ENCODE measurements at places on chromosomes 5 and 9.

GRCh38 chr5:167720259-167720658, 571.2 kb upstream of the WWC1 start:
- no peak for DNase-seq

GRCh38 chr5:39274398-39275085, 55.2 kb upstream of the FYB1 start:
- peak; percentile 40 for DNase-seq

DNA sequence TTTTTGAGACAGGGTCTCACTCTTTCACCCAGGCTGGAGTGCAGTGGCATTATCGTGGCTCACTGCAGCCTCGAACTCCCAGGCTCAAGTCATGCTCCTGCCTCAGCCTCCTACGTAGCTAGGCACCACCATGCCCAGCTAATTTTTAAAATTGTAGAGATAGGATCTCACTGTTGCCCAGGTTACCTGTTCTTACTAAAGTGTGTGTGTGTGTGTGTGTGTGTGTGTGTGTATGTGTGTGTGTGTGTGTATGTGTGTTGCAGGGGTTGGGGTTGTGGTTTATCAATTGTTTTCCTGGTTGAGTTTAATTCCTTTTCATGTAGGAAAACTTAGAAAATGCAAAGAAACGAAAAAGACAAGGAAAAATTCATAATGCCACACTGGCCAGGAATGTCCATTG, 21.8 kb downstream of the RNF44 start:
- no peak for DNase-seq

DNA sequence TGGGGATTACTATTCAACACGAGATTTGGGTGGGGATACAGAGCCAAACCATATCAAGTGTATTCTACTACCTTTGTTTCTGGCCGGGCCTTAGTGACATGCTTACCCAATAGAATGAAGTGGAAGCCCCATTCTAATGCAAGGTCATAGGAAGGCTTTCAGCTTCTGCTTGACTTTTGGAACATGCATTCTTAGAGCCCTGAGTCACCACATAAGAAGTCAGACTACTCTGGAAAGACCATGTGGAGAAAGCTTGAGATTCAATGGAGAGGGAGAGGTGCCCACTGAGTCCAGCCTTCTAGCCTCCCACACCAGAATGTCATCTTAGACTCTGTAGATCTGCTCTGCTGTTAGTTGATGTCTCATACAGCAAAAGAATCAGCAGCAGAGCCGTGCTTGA, 155.7 kb upstream of the FBN2 start:
- DNase-seq, result no peak

DNA sequence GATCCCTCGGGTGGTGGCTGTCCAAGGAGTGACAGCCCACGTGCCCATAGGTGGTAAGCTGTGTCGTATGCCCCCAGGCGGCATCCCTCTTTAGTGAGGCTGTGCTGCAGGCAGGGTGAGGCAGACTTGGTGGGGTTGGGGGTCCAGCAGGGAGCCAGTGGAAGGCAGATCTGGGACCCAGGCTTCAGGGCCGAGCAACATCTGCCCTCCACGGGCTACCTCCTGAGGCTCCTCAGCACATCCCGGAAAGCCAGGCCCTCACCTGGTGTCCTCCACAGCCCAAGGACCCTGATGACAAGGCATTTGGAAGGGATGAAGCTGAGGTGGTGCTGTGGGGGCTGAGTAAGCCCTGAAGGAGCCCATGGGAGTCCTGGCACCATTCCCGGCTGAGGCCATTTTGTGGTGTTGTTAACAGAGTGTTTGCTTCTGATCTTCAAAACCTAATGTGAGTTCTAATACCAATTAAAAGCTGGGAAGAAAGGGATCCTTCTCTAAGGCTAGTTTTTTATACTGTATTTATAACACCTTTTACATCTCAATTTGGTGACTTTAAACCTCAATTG, 295.8 kb upstream of the IRX2 start:
- no peak for DNase-seq

- DNase-seq, result peak; percentile 73
Measured at GRCh38 chr5:30040488-30041118, 1152.9 kb upstream of the CDH6 start.

DNA sequence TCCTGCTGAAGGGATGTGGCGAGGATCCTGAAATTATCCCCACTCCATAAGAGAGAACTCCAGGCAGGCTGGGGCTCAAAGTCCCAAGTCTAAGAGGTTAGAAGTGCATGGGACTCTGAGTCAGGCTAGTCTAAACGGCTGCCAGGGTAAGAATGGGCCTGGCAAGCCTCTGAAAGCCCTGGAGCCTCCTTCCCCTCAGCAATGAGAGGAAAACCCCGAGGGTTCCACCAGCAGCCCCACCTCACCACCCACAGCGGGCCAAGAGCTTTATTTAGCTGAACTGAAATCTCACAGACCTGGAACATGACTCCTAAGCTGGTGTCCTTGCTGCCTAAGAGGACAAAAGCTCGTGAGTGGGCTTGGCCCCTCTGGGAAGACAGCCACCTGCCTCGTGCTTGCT, 135.5 kb downstream of the SEC61B start:
- DNase-seq, result no peak

GRCh38 chr5:17477573-17478265, 20.3 kb upstream of the TAF11L2 start:
- no peak for DNase-seq

DNA sequence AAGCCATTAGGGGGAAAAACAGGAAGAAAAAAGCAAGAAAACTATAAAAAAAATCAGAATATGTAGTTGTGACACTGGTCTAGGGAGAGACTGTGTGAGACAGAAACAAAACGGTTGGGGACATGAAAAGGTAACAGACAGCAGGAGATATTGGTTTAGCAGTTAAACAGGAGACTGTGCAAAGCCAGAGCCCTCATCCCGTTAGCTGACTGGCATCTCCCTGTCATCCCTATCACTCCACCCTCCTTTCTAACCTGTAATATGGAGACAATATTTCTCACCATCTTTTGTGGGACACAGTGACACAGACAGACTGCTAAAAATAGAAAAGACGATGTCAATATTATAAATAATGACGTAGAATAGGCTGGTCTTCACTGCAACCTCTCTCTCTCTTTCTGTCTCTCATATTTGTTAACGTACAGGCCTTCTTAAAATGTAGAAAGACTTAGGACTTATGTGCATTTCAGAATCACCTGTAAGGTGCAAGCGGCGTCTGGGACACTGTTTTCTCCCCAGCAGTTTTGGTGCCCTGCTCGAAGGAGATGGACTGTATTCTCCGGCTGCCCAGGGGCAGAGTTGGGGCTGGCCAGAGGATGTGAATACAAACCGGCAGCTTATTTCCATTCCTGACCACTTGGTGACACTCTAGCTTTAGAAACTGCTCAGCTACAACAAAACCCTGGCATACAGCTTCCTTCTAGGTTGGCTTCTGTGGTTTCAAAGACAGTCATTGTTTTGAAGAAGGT, 190.6 kb downstream of the MAT2B start:
- DNase-seq, result peak; percentile 70

DNA sequence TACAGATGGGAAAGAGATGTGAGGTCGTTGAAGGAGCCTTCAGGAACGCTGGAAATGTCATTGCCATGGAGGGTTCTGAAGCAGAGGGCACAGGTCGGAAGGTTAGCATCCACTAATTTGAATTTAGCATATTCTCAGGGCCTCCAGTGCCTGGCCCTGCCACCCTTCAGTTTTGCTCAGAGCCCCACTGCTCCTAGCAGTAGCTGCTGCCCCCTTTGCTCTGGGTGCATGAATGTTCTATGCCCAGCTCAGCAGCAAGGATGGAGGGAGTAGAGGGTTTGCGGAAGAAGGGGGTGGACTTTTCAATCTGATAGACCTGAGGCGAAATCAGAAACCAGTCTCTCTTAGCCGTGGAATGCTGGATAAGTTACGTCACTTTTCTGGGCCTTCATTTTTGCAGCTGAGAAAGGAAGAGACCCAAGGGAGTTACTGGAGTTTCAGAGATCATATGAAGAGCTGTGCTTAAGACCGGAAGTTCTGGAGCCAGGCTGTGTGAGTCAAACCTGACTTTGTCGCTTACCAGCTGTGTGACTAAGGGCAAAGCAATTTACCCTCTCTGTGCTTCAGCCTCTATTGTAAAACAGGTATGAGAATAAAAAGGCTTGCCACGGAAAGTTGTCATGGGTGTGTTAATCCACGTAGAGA, 133.2 kb upstream of the PANK3 start:
- no peak for DNase-seq

- DNase-seq, result no peak
Measured at GRCh38 chr9:120698766-120699165, 15.5 kb downstream of the MEGF9 start.

DNA sequence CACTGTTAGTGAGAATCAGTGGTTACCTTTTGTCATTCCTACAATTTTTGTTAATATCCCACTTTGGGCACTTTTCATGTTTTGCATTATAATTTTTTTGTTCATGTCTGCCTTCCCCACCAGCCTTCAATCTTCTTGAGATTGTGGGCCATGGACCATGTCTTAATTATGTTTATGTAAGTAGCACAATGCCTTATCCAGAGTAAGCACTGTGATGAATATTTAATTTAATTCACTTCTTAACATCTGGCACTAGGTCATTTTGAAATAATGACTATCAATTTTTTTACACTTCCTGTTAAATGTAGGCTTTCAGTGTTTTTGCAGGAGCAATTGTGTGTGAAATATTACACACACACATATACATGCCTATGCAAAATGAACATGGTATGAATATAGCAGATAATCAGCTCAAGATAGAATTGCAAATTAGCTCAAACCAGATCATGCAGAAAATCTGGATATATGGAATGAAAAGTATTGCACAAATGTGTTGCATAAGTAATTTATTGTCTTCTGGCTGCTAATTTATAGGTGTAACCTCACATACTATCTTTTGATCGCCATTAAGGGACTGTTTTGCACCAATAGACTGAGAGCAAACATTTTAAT, 5.3 kb upstream of the SHOC1 start:
- no peak for DNase-seq

DNA sequence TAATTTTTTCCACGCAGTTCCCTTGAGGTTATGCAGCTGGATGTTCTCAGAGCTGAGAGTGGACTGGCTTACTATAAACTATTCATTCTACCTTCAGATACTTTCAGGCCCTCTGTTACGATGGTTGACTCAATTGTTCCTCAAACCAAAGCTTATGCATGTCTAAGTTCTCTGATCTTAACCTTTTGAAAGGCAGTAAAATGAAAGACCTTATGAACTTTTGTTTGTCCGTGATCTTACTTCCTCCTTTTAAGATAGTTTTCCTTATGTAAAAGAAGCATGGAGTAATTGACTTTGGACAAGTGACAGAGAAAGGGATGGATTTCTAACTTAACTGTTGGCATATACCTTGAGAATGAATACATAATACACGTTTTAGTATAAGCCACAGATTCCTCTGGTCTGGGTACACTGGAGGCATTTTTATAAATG, 575.7 kb downstream of the PDE4D start:
- DNase-seq, result no peak

GRCh38 chr5:167951116-167951515, 340.3 kb upstream of the WWC1 start:
- peak; percentile 41 for DNase-seq

GRCh38 chr5:6755519-6755918, 42.3 kb downstream of the TENT4A start:
- DNase-seq, result no peak

DNA sequence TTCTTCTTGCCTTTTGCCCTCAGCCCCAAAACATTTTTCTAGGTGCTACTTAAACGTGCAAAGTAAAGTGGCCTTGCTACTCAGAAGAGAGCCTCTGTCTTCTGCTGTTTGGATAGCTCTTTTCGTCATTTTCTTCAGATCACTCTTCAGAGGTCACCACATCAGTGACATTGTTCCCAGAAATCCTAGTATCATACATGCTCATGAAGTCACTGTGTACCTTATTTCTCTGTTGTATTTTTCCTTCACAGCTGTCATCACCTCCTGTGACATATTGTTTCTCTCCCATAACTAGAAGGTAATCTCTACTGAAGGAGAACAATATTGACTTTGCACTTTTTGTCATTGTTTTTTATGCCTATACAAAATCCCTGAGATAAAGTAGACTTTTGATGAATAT, 237.0 kb upstream of the CDH18 start:
- DNase-seq, result no peak

DNA sequence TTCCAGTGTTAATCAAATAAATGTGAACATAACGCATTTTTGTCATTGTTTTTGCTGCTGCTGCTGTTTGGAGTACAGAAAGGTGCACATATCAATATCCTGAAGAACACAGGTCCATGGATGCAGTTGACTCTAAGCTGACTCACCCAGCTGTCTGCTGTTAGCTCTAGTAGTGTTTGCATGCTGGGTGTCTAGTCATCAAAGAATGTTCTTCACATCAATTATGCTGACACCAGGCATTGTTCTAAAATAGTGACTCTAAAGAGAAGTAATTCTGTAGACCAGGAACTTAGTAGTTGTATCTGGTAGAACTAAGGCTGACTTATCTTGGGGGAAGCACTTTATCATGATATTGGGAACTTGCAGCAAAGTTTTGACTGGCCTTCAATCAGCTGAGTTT, 55.7 kb upstream of the DPYSL3 start:
- DNase-seq, result no peak

Measured in MM.1S (cell line).